Activated T-helper 17 cell treated with anti-CD3 and anti-CD28 coated beads, Interleukin-2, amount 50 U/mL, for 72 hours (primary cell): ENCODE measurements at places on chromosomes 2 and 18. TPM values are rescaled to one million over a fixed set of nuclear protein-coding genes. Genes with fewer than 3 reads are reported as not detected.

GRCh38 chr2:67965246-67965645 is 97.6 kb downstream of the C1D start:
- no peak for ATAC-seq

GRCh38 chr18:1020731-1021344 is 116.2 kb downstream of the ADCYAP1 start:
- no peak for ATAC-seq

DNA sequence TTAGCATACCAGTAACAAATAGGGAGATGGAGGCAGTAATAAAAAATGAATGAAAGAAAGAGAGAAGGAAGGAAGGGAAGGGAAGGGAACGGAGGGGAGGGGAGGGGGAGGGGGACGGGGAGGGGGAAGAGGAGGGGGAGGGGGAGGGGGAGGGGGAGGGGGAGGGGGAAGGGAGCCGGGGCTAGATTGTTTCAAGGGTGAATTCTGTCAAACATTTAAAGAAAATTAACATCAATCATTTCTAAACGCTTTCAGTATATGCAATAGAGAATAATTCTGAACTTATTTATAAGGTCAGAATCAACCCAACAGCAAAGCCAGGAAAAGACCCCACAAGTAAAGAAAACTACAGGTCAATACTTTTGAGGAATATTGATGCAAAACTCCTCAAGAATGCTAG is 858.8 kb upstream of the GYPC start:
- no peak for ATAC-seq

The ARHGEF4 gene
- total RNA-seq = not detected

The KIF1A gene
- total RNA-seq = 1.1 TPM
